HepG2 (cell line): ENCODE measurements at places on chromosomes 11 and 22. TPM values are rescaled to one million over a fixed set of nuclear protein-coding genes. Genes with fewer than 3 reads are reported as not detected.

ADAMTS15 gene
- 0.02 TPM in 1 of 2 replicates, not detected in the other for total RNA-seq

SHANK2 gene
- 10.2 and 10.5 TPM in 2 replicates for total RNA-seq

LMO2 gene
- total RNA-seq: not detected in 2 replicates

ACR gene
- not detected in 2 replicates for total RNA-seq

DNAJB7 gene
- total RNA-seq: not detected in 2 replicates

ROBO3 gene
- total RNA-seq: 0.07 TPM in 1 of 2 replicates, not detected in the other

MCAM gene
- 5.9 and 15.2 TPM in 2 replicates for total RNA-seq

PICK1 gene
- total RNA-seq: 16.0 and 19.3 TPM in 2 replicates

MUC5AC gene
- total RNA-seq: not detected in 2 replicates

FIBIN gene
- total RNA-seq: not detected in 2 replicates

TMEM132A gene
- total RNA-seq: 8.4 and 32.9 TPM in 2 replicates

IRAG1 gene
- total RNA-seq: 0.13 TPM in 2 replicates

MAPK11 gene
- 0.15 TPM in 1 of 2 replicates, not detected in the other for total RNA-seq

OR4D5 gene
- total RNA-seq: not detected in 2 replicates

TSSK2 gene
- not detected in 2 replicates for total RNA-seq

CHRNA10 gene
- total RNA-seq: 0.27 and 0.71 TPM in 2 replicates

SLC22A6 gene
- total RNA-seq: not detected in 2 replicates

CDC45 gene
- total RNA-seq: 34.8 and 36.3 TPM in 2 replicates

CHEK2 gene
- total RNA-seq: 40.5 and 53.3 TPM in 2 replicates

PIWIL4 gene
- total RNA-seq: 0.15 TPM in 1 of 2 replicates, not detected in the other

MMP12 gene
- not detected in 2 replicates for total RNA-seq

DBX1 gene
- not detected in 2 replicates for total RNA-seq

RAC2 gene
- not detected in 2 replicates for total RNA-seq

CSNK2A3 gene
- 3.5 and 5.4 TPM in 2 replicates for total RNA-seq

SLN gene
- not detected in 2 replicates for total RNA-seq

ZNF408 gene
- total RNA-seq: 8.3 and 12.5 TPM in 2 replicates

OR5M10 gene
- total RNA-seq: not detected in 2 replicates

ABCG4 gene
- total RNA-seq: not detected in 2 replicates

OR8B3 gene
- not detected in 2 replicates for total RNA-seq

OR51B6 gene
- total RNA-seq: not detected in 2 replicates

CEND1 gene
- not detected in 2 replicates for total RNA-seq

DLAT gene
- total RNA-seq: 62.2 and 73.2 TPM in 2 replicates

DUSP8 gene
- 0.95 and 1.8 TPM in 2 replicates for total RNA-seq

CRYBA4 gene
- total RNA-seq: not detected in 2 replicates

CLCF1 gene
- total RNA-seq: 0.48 and 0.49 TPM in 2 replicates

XKR3 gene
- not detected in 2 replicates for total RNA-seq

MLC1 gene
- not detected in 2 replicates for total RNA-seq

TRIM29 gene
- total RNA-seq: 0.84 and 0.86 TPM in 2 replicates

ANGPTL5 gene
- total RNA-seq: not detected in 2 replicates

CDK2AP2 gene
- 19.7 and 23.2 TPM in 2 replicates for total RNA-seq

MOGAT2 gene
- total RNA-seq: 27.2 and 27.8 TPM in 2 replicates
